ENCODE measurements at places on chromosomes 1 and 21.

DNA sequence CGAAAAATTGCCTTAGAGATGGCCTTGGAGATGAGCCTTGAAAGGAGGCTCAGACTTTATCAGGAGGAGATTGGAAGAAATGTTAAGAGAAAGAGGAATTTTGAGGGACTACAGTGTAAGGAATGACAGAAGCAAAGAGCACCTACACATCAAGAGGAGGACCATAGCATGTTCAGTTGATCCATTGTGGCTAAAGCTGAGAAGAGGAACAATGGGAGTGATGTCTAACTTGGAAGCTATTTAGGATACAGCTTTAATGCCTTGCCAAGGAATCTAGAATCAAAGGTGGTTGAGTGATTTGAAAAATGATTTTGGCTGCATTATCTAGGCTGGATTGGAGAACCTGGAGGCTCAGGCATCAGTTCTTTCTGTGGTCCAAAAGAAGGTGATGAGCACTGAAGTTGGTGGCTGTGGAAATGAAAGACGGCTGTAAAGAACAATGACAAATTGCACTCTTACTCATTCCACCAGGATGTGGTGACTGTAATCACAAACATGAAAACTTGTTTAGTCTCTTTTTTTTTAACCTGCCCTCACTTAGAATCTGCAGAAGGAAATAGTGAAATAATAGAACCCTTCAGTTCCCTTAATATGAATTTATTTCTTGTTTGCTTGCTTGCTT is 11.3 kb downstream of the FAM20B start:
- DNase-seq, result no peak

DNA sequence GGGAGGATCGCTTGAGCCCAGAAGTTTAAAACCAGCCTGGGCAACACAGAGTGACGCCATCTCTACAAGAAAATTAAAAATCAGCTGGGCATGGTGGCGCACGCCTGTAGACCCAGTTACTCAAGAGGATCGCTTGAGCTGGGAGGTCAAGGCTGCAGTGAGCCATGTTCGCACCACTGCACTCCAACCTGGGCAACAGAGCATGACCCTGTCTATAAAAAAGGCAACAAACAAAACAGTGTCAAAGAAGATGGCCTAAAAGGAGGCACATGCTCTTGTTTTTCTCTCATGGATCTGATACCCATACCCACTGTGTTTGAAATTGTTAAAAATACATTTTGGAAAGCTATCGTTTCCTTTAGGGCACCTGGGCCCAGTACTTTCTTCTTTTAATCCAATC is 191.7 kb downstream of the SLC45A1 start:
- DNase-seq, result no peak

DNA sequence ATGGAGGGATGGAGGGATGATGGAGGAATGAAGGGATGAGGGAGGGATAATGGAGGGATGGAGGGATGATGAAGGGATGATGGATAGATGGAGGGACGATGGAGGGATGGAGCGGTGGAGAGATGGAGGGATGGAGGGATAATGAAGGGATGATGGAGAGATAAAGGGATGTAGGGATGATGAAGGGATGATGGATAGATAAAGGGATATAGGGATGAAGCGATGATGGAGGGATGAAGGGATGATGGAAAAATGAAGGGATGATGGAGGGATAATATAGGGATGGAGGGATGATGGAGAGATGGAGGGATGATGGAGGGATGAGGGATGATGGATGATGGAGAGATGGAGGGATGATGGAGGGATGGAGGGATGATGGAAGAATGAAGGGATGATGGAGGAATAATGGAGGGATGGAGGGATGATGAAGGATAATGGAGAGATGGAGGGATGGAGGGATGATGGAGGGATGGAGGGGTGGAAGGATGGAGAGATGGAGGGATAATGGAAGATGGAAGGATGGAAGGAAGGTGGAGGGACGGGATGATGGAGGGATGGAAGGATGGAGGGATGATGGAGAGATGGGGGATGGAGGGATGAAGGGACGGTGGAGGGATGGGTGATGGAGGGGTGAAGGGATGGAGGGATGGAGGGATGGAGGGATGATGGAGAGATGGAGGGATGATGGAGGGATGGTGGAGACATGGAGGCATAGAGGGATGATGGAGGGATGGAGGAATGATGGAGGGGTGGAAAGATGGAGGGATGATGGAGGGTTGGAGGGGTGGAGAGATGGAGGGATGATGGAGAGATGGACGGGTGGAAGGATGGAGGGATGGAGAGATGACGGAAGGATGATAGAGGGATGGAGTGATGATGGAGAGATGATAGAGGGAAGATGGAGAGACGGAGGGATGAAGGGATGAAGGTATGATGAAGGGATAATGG is 62.0 kb downstream of the KCNAB2 start:
- no peak for DNase-seq

- no peak for DNase-seq
Observed at GRCh38 chr1:192668409-192668983, 32.5 kb downstream of the RGS13 start.

DNA sequence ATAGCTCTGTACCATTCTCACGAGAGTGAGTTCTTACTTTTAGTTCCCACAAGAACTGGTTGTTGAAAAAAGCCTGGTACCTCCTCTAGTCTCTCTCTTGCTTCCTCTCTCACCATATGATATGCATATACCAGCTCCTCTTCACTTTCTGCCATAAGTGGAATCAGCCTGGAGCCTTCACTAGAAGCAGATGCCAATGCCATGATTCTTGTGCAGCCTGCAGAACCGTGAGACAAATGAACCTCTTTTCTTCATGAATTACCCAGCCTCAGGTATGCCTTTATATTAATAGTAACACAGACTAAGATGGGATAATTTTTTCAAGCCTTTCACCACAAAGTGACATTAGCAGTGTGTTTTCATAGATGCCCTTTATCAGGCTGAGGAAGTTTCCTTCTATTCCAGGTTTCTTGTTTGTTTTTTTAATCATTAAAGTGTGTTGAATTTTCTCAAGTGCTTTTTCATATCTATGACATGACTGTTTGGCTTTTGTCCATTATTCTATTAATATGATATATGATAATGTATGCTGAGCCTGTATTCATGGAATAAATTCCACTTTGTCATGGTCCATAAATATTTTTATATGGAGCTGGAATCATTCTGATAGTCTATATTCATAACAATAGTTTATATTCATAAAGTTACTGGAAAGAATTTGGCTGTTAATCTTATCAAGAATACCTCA is 40.7 kb upstream of the C1orf185 start:
- DNase-seq, result no peak

GRCh38 chr21:31111093-31111492 is 72.8 kb upstream of the KRTAP19-8 start:
- DNase-seq, result no peak

Data from stimulated activated CD4-positive, alpha-beta T cell treated with anti-CD3 and anti-CD28 coated beads, Interleukin-1b, Interleukin-23, amount 100 ng/mL, for 1 hour (primary cell).